ENCODE measurements at places on chromosomes 4 and X.

DNA sequence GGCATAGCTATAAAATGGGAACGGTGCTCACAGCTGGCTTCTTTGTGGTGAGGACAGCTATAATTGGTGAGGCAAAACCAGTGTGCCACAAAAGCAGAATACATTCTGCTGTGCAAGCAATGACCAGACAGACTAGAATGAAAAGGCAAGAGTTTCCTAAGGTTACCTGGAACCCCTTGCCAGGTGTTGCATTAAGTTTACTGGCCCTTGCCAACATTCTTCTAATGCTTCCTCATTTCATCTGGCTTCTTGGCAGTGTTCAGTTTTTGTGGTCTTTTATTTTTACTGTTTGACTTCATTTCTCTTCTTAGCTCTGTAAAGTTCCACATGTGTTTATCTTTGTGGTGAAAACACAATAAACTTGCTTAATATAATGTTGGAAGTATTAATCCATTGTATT is 131.4 kb downstream of the PTTG2 start:
- peaks cover 3% of the 10 kb centered on the region for H3K4me1 ChIP-seq
- no peaks in the 10 kb centered on the region for H3K27me3 ChIP-seq
- H3K27ac ChIP-seq, result no peak overlapping the region

GRCh38 chr4:142528433-142528832 is 317.7 kb downstream of the INPP4B start:
- H3K27ac ChIP-seq, result no peak overlapping the region
- H3K4me3 ChIP-seq, result no peak overlapping the region
- no peaks in the 10 kb centered on the region for H3K4me1 ChIP-seq
- no peaks in the 10 kb centered on the region for H3K36me3 ChIP-seq
- no peaks in the 10 kb centered on the region for H3K27me3 ChIP-seq
- DNase-seq, result no peak

DNA sequence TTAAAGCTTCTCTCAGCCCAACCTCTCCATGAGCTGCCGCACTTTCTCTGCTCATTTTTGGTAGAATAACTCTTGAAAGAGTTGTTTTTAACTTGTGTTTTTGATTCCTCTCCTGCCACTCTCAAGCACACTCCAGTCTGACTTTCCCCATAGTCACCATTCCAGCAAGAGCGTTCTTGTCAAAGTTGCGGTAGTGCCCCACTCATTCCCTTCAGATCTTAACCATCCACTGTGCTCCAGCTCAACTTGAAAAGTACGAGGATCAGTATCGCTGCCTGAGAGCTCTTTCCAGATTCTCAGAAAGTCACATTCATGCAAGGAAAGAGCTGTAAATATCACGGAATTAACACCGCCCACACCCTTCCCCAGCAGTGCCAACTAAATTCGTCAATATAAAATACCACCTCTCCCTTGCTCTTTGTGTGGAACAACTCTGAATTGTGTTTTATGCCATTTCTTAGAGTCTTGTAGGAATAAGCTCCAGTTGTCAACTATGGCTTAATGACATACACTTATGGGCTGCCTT is 59.7 kb upstream of the IL15 start:
- H3K4me1 ChIP-seq, result no peaks in the 10 kb centered on the region
- H3K4me3 ChIP-seq, result no peak overlapping the region
- H3K36me3 ChIP-seq, result no peaks in the 10 kb centered on the region
- no peaks in the 10 kb centered on the region for H3K27me3 ChIP-seq
- no peak for DNase-seq
- no peak overlapping the region for H3K27ac ChIP-seq

- H3K27ac ChIP-seq, result no peak overlapping the region
- no peaks in the 10 kb centered on the region for H3K36me3 ChIP-seq
- no peak for DNase-seq
- no peaks in the 10 kb centered on the region for H3K27me3 ChIP-seq
Measured at GRCh38 chrX:120144178-120144844, 14.1 kb upstream of the RHOXF2 start.

GRCh38 chr4:5206016-5206790 is 154.9 kb downstream of the STK32B start:
- no peak overlapping the region for H3K27ac ChIP-seq
- no peaks in the 10 kb centered on the region for H3K27me3 ChIP-seq
- no peak overlapping the region for H3K4me3 ChIP-seq
- DNase-seq, result no peak
- no peaks in the 10 kb centered on the region for H3K36me3 ChIP-seq

DNA sequence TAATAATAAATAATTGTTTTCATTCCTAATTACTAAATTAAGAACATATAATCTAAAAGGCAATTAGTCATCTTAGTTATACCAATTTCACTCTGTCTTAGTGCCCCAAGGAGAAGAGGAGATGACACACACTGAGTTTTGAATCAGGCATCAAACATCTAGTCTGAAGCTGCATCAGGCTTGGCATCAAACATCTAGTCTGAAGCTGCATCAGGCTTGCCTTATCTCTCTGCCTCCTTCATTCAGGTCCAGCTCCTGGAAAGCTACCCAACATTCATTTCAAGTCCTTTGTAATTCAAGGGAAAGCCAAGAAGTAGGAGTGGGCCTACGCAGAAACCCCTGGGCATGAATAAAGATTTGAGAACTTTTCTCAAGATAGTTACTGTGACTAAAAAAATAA is 62.2 kb downstream of the SH3RF1 start:
- no peak overlapping the region for H3K4me3 ChIP-seq
- no peak overlapping the region for H3K27ac ChIP-seq
- H3K27me3 ChIP-seq, result no peaks in the 10 kb centered on the region
- DNase-seq, result no peak
- H3K4me1 ChIP-seq, result peaks cover 4% of the 10 kb centered on the region
- H3K36me3 ChIP-seq, result no peaks in the 10 kb centered on the region

- H3K36me3 ChIP-seq, result no peaks in the 10 kb centered on the region
- DNase-seq, result no peak
- H3K27ac ChIP-seq, result no peak overlapping the region
- H3K4me3 ChIP-seq, result no peak overlapping the region
Measured at GRCh38 chrX:45815441-45815840, 614.8 kb upstream of the DIPK2B start.

- H3K27ac ChIP-seq, result no peak overlapping the region
- no peak for DNase-seq
- H3K36me3 ChIP-seq, result no peaks in the 10 kb centered on the region
Measured at GRCh38 chr4:108926061-108926460, 163.2 kb upstream of the ETNPPL start.

DNA sequence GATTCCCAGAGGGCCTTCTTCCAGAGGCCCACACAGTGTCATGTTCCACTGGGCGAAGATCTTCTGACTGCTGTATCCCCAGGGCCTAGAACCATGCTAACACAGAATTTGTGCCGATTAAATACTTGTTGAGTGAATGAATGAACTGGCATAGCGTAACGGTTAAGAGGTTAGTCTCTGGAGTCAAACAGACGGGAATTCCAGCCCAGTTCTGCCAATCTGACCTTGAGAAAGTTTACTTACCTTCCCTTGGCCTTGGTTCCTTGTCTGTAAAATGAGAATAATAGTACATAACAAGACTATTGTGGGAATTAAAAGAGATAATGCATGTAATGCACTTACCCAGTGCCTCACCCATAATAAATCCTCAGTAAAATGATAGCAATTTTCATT is 58.3 kb upstream of the PLAC1 start:
- no peaks in the 10 kb centered on the region for H3K4me1 ChIP-seq
- no peak for DNase-seq
- no peak overlapping the region for H3K27ac ChIP-seq
- no peaks in the 10 kb centered on the region for H3K27me3 ChIP-seq
- no peaks in the 10 kb centered on the region for H3K36me3 ChIP-seq
- H3K4me3 ChIP-seq, result no peak overlapping the region

DNA sequence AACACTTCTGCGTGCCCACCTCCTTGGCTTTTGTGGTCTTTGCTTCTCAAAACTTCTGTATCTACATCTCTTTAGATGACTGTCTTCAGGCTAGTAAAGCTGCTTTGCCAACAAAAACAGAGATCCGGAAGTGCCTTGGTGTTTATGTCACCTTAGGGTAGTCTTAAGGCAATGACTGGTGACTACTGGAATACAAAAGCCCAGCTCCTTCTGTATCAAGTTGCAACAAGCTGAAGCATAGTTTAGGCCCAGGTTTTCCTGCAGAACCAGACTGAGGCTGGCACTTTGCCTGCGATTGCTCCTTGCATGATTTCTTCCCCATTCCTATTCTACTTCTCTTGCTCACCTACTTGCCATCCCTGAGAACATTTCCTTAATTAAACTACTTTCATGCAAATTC is 333.8 kb downstream of the DMD start:
- H3K4me1 ChIP-seq, result no peaks in the 10 kb centered on the region
- H3K27me3 ChIP-seq, result no peaks in the 10 kb centered on the region
- no peak overlapping the region for H3K27ac ChIP-seq
- H3K36me3 ChIP-seq, result no peaks in the 10 kb centered on the region
- no peak for DNase-seq

Measured in liver (tissue), 10 donors.